ENCODE measurements at places on chromosomes 6 and 20. TPM values are rescaled to one million over a fixed set of nuclear protein-coding genes. Genes with fewer than 3 reads are reported as not detected.

- no peak for DNase-seq
These were observed 17.5 kb downstream of the C20orf173 start for GRCh38 chr20:35511814-35512420.

DNA sequence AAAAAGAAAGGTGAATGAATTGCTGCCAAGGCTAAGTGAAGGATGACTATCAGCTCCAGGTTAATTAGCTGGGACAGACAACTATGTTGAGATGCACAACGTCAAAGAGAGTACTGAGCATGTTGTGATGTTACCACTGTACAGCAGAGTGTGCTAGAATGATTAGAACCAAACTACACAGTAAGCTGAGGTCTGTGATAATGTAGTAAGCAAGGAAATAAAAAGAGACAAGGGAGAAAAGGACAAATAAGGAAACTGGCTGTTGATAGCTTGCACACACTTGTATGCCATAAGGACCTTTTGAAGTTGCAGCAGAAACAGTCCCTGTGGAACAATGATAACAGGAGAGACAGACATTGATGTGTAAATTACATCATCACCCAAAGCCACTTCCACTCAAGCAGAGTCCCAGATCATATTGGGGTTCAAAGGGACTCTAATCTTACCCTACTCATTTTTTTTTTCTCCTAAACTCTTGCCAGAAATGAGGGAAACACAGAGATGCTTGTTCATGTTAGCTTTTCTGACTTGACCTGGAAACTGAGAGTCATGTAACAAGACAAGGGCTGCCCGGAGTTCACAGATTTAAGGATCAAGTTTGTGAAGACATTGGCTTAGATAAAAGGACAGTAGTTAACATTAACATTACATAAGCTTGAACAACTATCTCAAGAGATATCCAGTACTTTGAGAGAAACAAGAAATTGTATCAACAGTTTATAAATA, 189.9 kb downstream of the CENPW start:
- no peak for DNase-seq

GRCh38 chr6:7155871-7156579, 48.3 kb downstream of the RREB1 start:
- no peak for DNase-seq

The ANKRD6 gene
- total RNA-seq: 29.7 TPM

- no peak for DNase-seq
These were observed 60.3 kb downstream of the FOXC1 start for GRCh38 chr6:1669996-1670395.

DNA sequence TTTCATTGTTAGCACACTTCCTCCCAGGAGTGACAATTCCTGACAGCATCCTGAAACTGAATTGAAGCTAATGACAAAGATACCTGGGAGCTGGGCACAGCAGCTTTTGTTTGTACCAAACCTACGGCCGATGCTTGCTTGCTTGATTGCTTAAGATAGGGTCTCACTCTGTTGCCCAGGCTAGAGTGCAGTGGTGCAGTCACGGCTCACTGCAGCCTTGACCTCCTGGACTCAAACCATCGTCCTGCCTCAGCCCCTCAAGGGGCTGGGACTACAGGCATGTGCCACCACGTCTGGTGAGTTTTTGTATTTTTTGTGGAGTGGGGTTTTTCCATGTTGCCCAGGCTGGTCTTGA, 84.7 kb upstream of the SCP2D1 start:
- no peak for DNase-seq

GRCh38 chr20:35607003-35607735, 8.5 kb upstream of the SPAG4 start:
- DNase-seq: no peak

The HRH3 gene
- total RNA-seq: not detected

The PNISR gene
- 213 TPM for total RNA-seq

GRCh38 chr20:14333721-14334120, 3.7 kb downstream of the FLRT3 start:
- no peak for DNase-seq

The ZNF337 gene
- 22.4 TPM for total RNA-seq

The MOG gene
- not detected for total RNA-seq

- no peak for DNase-seq
These were observed 148.8 kb downstream of the ARID1B start for GRCh38 chr6:156925718-156926607.

The CAP2 gene
- 15.5 TPM for total RNA-seq

DNA sequence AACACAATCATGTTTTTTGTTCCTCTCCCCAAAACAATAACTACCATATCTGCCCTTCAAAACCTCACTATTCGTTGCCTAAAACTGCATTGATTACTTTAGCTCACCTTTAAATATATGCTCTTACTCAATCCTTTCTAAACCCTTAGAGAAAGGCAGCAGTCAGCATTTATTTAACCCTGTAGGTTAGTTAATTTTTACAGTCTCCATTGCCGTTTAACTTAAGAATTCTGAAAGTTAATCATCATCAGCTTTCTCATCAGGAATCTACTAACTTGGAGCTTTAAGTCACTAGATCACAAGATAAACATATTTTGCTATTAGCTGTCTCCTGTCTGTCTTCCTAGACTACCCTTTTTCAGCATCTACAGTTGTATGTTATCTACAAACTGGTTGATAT, 991.9 kb downstream of the EPHA7 start:
- DNase-seq: no peak

GRCh38 chr6:135506270-135506997, 8.9 kb upstream of the AHI1 start:
- DNase-seq: no peak

The PNLDC1 gene
- total RNA-seq: not detected

DNA sequence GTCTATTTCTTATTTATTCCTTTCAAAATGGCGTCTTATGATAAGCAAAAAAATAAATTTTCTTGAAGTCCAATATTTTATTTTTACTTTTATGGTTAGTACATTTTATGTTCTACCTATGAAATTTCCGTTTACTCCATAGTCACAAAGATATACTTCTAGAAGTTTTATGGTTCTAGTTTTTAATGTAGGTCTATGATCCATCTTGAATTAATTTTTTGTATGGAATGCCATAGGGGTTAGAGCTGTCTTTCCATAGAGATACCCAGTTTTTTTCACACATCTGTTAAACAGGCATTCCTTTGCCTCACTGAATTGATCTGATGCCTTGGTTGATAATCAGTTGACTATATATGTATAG, 24.9 kb upstream of the ASIP start:
- DNase-seq: no peak

GRCh38 chr6:120871416-120872261, 462.6 kb downstream of the TBC1D32 start:
- no peak for DNase-seq

The ZFP57 gene
- 0.14 TPM for total RNA-seq

The NCOA7 gene
- total RNA-seq: 18.0 TPM

GRCh38 chr20:39800111-39800510, 838.0 kb downstream of the DHX35 start:
- no peak for DNase-seq

The KCNK17 gene
- total RNA-seq: 11.6 TPM

DNA sequence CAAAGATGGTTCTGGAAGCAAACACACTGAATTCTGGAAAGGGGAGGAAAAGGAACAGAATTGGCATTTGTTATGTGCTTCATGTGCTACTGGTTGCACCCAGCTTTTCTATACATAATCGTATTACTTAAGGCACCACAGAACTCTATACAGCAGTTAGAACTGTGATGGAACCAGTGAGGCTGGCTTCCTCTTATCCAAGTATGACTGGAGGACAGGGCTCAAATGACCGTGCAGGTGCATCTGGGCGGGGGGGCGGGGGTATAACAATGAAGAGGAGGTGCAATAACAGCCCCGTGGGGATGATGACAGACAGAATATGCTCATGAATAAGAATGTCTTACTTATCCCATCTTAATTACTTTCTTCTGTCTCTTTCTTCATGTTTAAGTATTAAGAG, 144.2 kb downstream of the BTBD9 start:
- DNase-seq: no peak

The KHDC3L gene
- total RNA-seq: not detected

DNA sequence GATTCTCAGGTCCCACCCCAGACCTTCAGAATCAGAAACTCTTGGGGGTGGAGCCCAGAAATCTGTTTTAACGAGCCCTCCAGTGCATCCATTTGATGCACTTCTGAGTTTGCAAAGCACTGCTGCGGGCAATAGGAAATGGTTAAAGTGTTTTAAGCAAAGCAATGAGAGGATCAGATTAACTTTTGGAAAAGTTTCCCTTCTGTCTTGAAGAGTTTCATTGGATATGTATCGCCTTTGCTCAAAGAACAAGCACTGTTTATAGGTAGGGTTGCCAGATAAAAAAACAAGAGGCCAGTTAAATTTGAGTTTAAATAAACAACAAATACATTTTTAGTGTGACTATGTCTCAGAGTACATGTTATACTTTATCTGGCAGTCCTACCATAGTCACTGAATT, 226.0 kb downstream of the BMP7 start:
- no peak for DNase-seq

- DNase-seq: no peak
These were observed 46.0 kb upstream of the DACT2 start for GRCh38 chr6:168365422-168366165.

DNA sequence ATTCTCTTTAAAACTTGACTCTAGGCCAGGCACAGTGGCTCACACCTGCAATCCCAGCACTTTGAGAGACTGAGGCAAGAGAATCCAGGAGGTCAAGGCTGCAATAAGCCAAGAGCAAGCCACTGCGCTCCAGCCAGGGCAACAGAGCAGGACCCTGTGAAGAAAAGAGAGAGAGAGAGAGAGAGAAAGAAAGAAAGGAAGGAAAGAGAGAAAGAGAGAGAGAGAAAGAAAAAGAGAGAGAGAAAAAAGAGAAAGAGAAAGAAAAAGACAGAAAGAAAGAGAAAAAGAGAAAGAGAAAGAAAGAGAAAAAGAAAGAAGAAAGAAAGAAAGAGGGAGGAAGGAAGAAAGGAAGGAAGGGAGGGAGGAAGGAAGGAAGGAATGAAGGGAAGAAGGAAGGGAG, 76.7 kb downstream of the RIN2 start:
- no peak for DNase-seq

DNA sequence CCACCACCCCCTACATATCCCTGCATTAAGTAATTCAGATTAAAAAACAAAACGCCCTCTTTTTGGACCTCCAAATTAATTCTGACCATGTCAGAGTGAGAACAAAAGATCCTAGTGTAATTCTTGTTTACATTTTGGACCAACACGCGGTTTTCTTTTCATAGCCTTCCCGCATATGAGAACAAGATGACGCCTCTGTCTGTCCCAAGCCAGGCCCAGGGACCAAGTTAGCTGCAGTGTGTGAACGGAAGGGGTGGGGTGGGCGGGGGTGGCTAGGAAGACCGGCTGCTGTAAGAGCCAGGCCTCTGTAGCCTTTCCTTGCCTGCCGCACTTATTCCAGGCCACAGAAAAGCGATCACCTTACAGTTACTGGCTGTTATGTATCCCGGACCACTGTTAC, 68.0 kb downstream of the PLCG1 start:
- DNase-seq: no peak

GRCh38 chr6:122406187-122406586, 6.7 kb downstream of the HSF2 start:
- DNase-seq: no peak

The OLIG3 gene
- total RNA-seq: not detected

DNA sequence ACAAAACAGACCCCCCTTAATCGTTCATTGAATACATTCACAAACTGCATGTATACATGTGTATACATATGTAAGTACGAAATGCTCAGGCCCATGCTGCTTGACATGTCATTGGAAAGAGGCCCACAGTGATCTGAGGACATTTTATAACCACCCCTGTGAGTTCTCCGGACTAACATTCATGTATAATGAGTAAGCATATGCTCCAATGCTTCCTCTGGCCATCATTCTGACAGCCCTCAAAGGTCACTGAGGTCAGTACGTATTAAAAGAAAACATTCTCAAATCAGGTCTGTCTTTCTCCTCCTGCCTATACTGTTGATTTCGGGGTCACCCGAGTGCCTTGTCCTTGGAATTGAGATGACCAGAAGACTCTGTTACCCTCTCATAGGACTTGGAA, 54.9 kb downstream of the TENT5A start:
- no peak for DNase-seq

- DNase-seq: no peak
These were observed 87.5 kb upstream of the ARID1B start for GRCh38 chr6:156689656-156690055.

The MRAP2 gene
- 1.1 TPM for total RNA-seq

- no peak for DNase-seq
These were observed 14.1 kb downstream of the NFATC2 start for GRCh38 chr20:51528263-51529027.

The TGM2 gene
- total RNA-seq: 0.72 TPM

DNA sequence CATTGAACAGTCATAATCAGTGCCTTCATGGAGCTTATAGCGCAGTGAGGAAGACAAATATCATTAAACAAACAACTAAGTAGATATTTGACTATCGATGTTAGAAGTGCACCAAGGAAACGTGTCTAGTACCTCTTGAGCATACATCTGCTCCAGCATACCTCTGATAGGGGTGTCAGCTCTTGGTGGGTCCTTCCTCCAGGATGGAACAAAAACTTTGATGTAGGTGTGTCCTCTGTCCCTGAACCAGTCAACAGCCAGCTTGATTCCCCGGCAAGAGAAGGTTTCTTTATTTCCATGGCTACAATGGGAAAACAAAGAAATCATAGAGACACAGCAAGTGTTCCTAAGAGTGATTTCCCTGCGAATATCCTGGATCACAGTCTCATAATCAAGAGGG, 23.1 kb downstream of the ZC3H12D start:
- no peak for DNase-seq

- peak; percentile 3 for DNase-seq
These were observed 32.5 kb upstream of the MAS1L start for GRCh38 chr6:29520232-29520631.

DNA sequence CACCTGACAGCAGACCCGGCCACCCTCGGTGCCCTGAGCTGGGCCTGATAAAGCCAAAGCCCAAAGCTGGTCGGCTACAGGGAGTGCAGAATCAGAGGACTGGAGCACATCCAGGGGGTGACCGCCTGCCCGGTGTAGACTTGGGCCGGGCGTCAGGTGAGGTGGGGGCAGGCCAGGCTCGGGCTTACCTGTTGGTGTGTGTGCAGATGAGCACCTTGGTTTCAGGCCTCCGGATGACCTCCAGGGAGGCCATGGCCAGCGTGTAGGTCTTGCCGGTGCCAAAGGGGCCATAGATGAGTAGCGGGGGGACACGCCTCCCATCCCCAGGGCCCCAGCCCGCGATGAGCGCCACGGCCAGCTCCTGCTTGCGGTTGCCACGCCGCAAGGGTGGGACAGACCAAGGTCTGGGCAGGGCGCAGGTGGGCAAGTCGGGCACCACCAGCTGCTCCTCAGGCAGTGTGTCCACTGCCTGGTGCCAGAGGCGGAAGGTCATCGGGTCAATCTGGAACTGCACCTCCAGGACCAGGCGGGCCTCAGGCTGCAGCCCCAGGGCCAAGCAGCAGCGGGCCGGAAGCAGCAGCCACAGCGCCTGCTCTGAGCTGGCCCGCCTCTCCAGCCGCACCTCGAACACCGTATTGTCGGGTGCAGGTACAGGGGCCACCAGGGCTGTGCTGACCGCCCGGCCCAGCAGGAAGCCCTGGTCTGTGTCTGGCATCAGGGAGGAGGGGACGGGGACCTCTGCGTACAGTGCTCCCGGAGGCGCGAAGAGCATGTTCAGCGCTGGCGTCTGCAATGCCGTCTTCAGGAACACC, 5.7 kb downstream of the HELZ2 start:
- DNase-seq: no peak

The SLC17A3 gene
- 0.58 TPM for total RNA-seq
